Neural cell (in vitro differentiated cells): ENCODE measurements at places on chromosomes 11 and 22. TPM values are rescaled to one million over a fixed set of nuclear protein-coding genes. Genes with fewer than 3 reads are reported as not detected.

GPHA2 gene
- not detected in 2 replicates for polyA plus RNA-seq

C11orf42 gene
- not detected in 2 replicates for polyA plus RNA-seq

MALAT1 gene
- polyA plus RNA-seq: 1,383 and 1,630 TPM in 2 replicates

SLC22A6 gene
- polyA plus RNA-seq: not detected in 2 replicates

SYCE3 gene
- not detected in 2 replicates for polyA plus RNA-seq

PGA4 gene
- not detected in 2 replicates for polyA plus RNA-seq

PKDREJ gene
- not detected in 2 replicates for polyA plus RNA-seq

CASP12 gene
- not detected in 2 replicates for polyA plus RNA-seq

CRYBB3 gene
- polyA plus RNA-seq: not detected in 2 replicates

OR2AT4 gene
- not detected in 2 replicates for polyA plus RNA-seq

MMP27 gene
- not detected in 2 replicates for polyA plus RNA-seq

KRTAP5-7 gene
- 0.56 and 1.2 TPM in 2 replicates for polyA plus RNA-seq

TBX10 gene
- polyA plus RNA-seq: not detected in 2 replicates

MLC1 gene
- not detected in 2 replicates for polyA plus RNA-seq

CRYBB2 gene
- polyA plus RNA-seq: 2.4 TPM in 1 of 2 replicates, not detected in the other

OR56A3 gene
- not detected in 2 replicates for polyA plus RNA-seq

SEZ6L gene
- polyA plus RNA-seq: 31.9 and 36.5 TPM in 2 replicates

RHOD gene
- 0.28 TPM in 1 of 2 replicates, not detected in the other for polyA plus RNA-seq

NCR3LG1 gene
- polyA plus RNA-seq: 2.1 and 3.1 TPM in 2 replicates

SCGB1C1 gene
- not detected in 2 replicates for polyA plus RNA-seq

LRRN4CL gene
- polyA plus RNA-seq: 0.44 and 0.82 TPM in 2 replicates

IL18 gene
- not detected in 2 replicates for polyA plus RNA-seq

GAL gene
- polyA plus RNA-seq: 2.1 and 2.2 TPM in 2 replicates

TRIM29 gene
- polyA plus RNA-seq: 0.56 and 0.82 TPM in 2 replicates

BARX2 gene
- polyA plus RNA-seq: not detected in 2 replicates

TRIM68 gene
- 14.7 and 15.3 TPM in 2 replicates for polyA plus RNA-seq

POU2AF3 gene
- not detected in 2 replicates for polyA plus RNA-seq

NUDT8 gene
- polyA plus RNA-seq: 2.9 TPM in 1 of 2 replicates, not detected in the other

TMEM134 gene
- 50.3 and 61.9 TPM in 2 replicates for polyA plus RNA-seq

ANGPTL5 gene
- not detected in 2 replicates for polyA plus RNA-seq

SMC1B gene
- not detected in 2 replicates for polyA plus RNA-seq

MMP11 gene
- 9.3 and 12.2 TPM in 2 replicates for polyA plus RNA-seq
